Left renal pelvis (tissue), 4 donors: ENCODE measurements at places on chromosomes 1 and 21.
A peak's percentile ranks its signal among the peaks of the same experiment; 100 is the strongest.

DNA sequence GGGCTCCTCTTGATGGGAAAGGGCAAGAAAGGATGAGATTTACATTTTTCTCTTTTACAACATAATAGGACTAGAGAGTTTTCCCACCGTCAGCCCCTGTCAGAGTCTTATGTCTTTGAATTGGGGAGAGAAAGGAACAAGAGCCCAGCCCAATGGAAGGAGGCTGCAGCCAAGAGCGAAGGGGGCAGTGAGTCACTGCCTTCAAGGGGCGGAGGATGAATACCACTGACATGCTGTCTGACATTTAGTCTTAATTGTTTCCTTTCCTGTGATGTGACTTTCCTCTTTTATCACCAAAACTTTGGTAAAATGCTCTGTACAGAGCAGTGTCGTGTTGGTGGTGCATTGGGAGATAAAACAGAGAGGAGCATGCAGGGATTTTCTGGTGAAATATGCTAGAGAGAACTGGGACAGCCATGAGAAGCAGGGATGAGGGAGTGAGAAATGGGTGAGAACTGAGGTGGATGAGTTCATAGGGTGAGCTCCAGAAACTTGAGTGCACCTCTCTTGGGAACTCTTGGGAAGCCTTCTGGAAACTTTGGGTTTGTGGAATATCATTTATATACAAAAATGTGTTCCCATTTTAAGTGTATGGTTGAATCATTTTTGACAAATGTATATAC is 179.9 kb upstream of the FGGY start:
- no peak for DNase-seq

DNA sequence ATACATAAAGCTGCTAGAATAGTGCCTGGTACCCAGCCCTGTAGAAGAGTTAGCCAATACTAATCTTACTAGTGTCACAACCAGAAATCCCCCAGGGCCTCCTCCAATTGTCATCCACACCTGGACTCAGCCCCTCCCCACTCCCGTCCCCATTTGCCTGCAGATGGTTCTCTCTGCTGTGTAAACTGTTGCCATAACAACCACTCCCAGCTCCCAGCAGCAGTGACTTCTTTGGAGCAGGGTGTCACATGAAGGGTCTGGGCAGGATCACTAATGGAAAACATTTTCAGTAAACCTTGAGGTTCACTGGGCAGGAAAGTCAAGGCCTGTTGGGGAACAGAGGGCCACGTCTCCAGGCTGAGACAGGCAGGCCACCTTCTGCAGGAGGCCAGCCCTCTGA is 126.0 kb upstream of the IPO9 start:
- no peak for DNase-seq

DNA sequence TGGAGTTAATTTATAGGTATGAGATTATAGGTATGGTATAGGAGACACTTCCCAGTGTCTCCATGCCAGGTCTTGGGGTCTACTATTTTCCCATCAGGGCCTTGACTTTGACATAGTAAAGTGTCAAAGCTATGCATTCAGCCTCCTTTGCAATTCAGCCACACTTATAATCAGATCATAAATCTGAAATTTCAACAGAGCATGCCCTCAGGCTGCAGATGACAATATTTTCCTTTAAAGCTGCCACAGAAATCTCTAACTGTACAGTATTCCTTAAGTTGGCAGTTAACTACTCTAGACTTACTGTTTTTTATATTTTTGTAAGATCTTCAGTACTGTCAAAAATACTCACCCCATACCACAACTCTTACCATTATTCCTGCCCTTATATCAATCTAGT is 30.2 kb upstream of the RGS7 start:
- DNase-seq = no peak

DNA sequence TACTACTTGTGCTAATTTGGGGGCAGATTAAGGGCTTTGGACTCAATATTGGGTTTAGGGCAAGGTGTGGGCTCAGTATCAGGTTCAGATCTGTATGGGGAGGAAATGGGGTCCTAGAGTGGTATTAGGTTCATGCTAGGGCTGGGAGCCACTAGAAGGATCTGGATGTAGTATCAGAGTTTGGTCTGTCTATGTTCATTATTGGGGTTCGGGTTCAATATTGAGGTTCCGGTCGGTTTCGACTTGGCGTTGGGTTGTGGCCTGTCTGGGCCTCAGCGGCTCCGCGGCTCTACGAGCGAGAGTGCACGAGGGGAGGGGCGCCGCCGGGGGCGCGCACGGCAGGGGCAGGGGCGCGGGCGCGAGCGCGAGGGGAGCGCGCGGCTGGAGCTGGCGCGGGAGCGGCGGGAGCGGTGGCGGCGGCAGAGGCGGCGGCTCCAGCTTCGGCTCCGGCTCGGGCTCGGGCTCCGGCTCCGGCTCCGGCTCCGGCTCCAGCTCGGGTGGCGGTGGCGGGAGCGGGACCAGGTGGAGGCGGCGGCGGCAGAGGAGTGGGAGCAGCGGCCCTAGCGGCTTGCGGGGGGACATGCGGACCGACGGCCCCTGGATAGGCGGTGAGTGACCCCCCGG is at the start of gene PTPRF:
TSS of gene PTPRF (plus strand) at position 401 of the 624 bp plus-strand sequence. CDS start 14,193 bp downstream, outside the sequence.
- DNase-seq = no peak

- no peak for DNase-seq
Observed at GRCh38 chr1:43315481-43315880, 14.7 kb downstream of the TIE1 start.

- no peak for DNase-seq
Observed at GRCh38 chr1:201429736-201430501, 8.4 kb upstream of the TNNI1 start.

GRCh38 chr1:238501290-238501689 is 610.6 kb upstream of the ZP4 start:
- DNase-seq = no peak

- no peak for DNase-seq
Observed at GRCh38 chr1:56572334-56573050, 6.9 kb downstream of the PLPP3 start.

- no peak for DNase-seq
Observed at GRCh38 chr1:4696161-4696745, 41.8 kb downstream of the AJAP1 start.

GRCh38 chr21:46219591-46220239 is 8.9 kb downstream of the LSS start:
- DNase-seq = no peak

- DNase-seq = peak; percentile 63
Observed at GRCh38 chr21:36976882-36977651, 10.6 kb upstream of the HLCS start.

GRCh38 chr1:235952950-235953615 is 86.4 kb upstream of the LYST start:
- no peak for DNase-seq

DNA sequence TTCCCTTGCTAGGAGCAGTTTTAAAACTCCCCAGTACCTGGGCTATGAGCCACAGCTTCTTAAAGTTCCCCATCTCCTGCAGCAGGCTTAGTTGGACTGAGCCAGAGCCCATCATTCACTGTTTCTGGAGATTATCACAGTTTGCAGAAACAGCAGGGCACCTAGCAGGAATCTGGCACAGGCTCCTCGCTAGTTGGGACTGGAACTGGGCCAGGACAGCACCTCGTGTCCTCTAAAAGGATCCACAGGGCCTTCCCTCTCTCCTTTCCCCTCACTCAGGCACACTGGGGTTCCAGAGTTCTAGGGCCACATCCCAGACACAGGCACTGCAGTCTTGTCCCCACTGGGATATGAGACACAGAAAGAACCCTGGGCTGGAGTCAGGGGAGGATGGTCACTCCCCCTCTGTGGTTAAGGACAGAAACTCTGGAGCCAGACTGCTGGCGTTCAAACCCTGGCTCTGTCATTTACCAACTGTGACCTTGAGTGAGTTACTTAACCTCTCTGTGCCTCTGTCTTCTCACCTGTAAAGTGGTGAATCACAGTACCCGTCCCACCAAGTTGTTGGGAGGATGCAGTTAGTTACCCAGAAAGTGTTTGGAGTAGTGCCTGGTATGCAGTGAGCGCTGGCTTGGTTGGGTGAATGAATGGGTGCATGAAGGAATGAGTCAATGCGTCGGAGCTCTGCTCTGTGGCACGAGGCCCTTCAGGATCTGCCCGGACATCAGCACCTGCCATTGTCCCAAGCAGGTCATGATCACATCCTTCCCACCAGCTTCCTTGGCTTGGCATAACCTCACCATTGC is 18.8 kb upstream of the ECE1 start:
- no peak for DNase-seq

DNA sequence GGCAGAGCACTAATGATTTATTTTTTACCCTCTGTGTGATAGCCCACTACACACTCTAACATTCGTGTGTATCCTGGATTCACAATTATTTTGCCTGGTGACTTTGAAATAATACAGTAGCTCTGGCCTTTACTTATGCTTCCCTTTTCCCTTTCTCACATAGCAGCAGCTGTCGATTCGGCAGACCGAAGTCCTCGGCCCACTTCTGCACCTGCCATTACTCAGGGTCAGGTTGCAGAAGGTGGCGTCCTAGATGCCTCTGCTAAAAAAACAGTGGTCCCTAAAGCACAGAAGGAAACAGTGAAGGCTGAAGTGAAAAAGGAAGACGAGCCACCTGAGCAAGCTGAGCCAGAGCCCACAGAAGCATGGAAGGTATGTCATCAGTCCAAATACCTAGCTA is 70.8 kb downstream of the TMEM200B start:
- DNase-seq = no peak

GRCh38 chr1:184748740-184749139 is 5.9 kb downstream of the EDEM3 start:
- DNase-seq = no peak

DNA sequence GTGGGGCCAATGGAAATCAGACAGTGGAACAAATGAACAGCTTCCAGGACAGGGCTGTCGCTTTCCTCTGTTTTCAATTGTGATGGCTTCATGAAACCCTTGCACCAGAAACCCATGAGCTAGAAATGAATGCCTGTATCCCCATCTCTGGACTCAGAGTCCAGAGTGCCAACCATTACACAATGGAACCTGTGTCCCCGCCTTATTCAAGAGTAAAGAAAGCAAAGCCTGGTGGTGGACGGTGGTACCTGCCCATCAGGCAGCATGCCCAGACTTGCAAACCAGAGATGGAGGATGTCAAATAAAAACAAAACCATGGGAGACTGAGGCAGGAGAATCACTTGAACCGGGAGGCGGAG is 4.4 kb upstream of the CAPN2 start:
- DNase-seq = no peak

DNA sequence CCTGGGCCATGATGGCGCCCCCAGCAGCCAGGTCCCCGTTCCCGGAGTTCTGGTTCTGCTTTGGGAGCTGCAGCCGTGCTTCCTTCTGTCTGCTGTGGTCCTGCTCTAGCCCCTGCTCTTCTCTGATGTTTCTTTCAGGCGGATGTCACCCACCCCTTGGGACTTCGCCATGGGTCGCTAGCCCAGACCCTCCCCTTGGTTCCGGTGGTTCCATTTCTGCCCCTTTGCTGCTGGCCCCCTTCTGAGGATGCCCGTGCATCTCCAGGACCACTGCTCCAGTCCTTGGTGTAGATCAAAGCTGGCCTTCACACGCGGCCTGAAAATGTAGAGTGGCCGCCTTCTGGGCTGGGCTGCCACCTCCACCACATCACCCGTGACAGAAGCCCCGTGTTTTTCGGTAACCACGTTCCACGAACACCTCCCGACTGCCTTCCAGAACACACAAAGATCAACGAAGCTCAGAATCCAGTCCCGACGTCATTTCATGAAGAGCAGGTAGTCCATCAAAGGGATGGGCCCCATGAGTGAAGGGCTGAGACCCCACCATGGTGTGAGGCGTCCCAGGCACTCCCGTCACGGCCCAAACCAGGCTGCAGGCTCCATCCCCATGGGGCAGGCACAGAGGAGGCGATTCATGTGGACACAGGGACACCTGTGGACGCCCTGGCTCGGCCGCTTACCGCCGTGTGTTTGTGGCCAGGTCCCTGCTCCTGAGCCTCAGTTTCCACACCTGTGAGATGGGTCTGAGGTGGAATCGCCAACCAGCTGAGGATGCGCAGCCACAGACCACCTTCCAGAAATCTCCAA is 24.4 kb downstream of the KRTAP10-1 start:
- no peak for DNase-seq

- no peak for DNase-seq
Observed at GRCh38 chr1:197424380-197424779, 156.3 kb downstream of the CRB1 start.

DNA sequence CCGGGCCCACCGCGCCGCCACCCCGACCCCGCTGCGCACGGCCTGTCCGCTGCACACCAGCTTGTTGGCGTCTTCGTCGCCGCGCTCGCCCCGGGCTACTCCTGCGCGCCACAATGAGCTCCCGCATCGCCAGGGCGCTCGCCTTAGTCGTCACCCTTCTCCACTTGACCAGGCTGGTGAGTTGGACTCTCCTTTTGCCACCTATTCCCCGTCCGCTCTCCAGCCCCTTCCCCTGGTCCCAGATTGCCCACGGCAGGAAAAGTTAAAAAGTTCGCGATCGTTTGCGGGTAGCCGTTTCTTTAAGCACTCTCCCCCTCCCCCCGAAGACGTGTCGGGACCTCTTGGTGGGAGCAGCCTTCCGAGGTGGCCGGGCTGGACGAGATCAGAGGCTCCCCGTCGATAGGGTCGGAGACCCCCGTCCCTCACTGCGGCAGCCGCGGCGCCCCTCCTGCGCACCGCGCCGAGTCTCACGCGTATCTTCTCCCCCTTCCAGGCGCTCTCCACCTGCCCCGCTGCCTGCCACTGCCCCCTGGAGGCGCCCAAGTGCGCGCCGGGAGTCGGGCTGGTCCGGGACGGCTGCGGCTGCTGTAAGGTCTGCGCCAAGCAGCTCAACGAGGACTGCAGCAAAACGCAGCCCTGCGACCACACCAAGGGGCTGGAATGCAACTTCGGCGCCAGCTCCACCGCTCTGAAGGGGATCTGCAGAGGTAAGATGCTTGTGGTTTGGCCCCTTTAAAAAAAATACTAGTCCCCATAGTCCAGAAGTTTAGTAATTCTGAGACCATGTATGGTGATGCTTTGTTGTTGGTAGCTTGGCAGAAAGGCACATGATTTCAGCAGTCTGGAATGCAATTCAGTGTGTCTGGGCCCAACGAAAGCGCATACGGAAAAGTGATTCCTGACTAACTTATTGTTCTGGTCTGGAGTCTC is 576 bp downstream of the CCN1 start:
- DNase-seq = peak; percentile 56

- no peak for DNase-seq
Observed at GRCh38 chr1:182889997-182890396, 50.9 kb downstream of the DHX9 start.

DNA sequence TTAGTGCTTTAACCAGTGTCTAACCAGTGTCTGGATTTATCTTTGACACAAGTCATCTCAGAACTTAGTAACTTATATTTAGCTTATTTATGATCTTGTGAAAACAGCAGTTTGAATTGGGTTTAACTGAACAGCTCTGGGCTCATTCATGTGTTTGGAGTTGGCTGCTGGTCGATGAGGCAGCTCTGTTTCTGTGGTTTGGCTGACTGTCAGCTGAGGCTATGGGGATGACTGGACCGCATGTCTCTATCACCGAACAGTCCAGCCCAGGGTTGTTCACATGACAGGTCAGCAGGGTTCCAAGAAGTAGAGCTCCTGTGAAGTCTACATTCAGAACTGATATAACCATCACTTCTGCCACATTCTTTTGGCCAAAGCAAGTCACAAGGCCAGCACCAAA is 29.1 kb upstream of the C21orf91 start:
- DNase-seq = no peak
